ENCODE measurements at places on chromosomes 4 and X.

DNA sequence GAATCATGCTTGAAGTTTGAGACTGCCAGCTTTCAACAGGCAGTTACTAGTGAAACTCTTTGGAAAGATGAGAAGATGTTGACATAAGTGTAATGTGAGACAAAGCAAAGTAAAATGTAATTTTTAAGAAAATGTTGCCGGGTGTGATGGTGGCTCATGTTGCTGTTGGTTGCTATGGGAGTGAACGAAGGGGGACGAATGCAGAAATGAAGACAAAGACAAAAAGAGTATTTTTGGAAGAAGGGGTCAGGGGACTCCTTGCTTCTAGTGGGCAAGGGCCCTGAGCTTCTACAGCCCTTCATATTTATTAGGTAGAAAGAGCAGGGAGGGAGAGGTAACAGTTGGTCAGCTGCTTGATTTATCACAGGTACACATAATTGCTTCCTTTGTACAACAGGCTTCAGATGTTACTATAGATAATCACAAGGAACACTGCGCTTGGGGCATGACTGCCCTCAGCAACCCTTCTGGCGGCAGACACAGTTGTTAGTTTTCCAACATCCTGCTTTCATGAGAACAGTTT is 11.9 kb upstream of the UGDH start:
- no peak for DNase-seq

DNA sequence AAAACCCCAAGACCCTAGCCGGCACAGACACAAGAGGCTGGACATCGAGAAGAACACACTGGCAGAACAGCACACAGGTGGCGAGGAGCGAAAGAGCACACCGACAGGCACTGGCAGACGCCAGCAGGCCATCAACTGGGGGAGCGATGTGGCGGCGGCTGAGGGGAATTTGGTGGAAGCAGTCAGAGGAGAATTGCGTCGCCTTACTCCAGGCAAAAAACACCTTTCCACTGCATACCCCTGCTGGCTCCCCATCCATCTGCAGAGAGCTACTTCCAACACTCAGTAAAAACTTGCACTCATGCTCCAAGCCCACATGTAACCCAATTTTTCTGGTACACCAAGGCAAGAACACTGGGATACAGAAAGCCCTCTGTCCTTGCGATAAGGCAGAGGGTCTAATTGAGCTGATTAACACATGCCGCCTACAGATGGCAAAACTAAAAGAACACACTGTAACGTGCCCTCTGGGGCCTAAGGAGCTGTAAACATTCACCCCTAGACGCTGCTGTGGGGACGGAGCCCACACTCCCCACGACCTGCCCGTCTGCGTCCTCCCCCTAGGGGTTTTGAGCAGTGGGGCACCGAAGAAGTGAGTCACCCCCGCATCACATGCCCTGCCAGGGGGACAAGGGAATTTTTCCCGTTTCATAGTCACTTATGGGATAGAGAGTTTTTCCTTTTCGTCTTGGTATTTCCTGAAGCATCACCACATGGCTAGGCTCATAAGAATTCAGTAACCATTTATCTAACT is 262.3 kb downstream of the KCTD8 start:
- DNase-seq: no peak

DNA sequence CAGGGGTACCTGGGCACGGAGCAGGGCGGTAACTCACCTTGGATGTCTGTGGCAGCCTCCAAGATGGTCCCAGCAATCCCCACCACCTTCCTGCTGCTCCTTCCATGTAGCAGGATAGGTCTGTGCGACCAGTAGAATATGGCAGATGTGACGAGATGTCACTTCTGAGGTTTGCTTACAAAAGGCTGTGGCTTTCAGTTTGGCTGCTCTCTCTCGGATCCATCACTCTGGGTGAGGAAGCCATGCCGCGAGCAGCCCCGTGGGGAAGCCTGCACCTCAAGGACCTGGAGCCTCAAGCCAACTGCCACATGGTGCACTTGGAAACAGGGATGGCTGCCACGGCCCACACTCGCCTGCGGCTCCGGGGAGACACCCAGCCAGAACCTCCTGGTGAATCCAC is 37.6 kb downstream of the WFS1 start:
- no peak for DNase-seq

- DNase-seq: no peak
Measured at GRCh38 chr4:119746951-119747350, 118.3 kb upstream of the PDE5A start.

- DNase-seq: no peak
Measured at GRCh38 chr4:175309041-175309440, 390.9 kb downstream of the ADAM29 start.

GRCh38 chrX:133191739-133192039 is 26.5 kb downstream of the TFDP3 start:
- DNase-seq: no peak

DNA sequence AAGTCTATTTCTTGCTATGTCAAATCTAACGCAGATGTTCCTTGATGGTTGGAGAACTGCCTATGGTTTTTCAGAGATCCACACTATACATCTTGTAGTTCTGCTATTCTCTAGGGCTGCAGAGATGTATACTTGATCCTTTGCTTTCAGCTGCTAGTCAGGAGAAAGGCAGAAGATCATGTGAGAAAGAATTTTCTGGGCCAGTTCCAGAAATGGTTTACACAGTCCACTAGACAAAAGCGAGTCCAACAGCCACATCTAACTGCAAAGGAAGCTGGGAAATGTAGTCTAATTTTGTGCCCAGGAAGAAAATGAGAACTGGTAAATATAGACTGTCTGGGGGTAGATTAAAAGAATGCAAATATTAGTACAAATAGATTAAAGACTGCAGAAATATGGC is 394.3 kb upstream of the SLIT2 start:
- no peak for DNase-seq

- no peak for DNase-seq
Measured at GRCh38 chr4:116665716-116666115, 419.7 kb downstream of the TRAM1L1 start.

- DNase-seq: no peak
Measured at GRCh38 chrX:3787856-3788255, 74.4 kb upstream of the PRKX start.

DNA sequence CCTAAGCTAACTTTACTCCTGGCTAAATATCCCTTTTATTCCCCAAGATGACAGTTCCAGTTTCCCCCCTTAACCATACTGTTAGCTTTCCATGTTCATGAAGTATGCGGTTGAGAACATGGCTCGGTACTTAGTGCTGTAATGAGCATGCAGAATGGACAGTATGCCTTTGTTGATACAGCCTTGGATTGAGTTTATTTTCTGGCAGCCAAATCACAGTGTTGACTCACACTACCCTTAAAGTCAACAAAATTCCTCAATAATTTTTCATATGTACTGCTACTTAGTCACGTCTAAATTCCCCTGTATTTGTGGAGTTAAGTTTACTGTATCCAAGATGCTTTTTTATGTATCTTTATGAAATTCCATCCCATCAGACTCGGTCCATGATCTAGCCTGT is 1.4 kb upstream of the VEGFC start:
- no peak for DNase-seq

DNA sequence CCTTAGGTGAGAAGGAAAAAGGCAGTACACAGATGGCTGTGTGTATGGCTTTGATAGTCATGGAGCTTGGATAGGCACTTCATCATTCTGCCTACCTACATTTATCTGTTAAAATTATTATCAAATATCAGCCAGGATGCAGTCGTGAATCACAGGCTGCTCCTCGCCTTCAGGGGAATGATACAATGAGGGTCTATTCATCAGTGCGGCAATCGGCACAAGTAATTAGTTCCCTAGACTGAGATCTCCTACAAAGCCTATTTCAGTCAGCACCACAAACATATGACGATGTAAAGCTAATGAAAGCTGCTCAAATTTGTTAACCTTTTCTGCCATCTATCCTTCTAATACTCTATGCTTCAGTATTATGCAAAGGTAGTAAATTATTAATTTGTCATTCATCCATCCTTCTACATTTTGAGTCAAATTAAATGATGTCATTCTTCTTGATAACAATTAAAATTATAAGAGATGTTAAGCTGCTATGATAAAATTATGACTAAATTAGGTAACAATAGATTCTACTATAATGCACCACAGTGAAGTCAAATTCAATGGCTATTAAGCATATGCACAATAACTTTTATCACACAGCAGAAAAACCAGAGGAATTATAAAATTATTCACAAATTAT is 19.0 kb downstream of the MAB21L2 start:
- DNase-seq: no peak

GRCh38 chrX:276581-277201 is 4.5 kb upstream of the PLCXD1 start:
- no peak for DNase-seq

DNA sequence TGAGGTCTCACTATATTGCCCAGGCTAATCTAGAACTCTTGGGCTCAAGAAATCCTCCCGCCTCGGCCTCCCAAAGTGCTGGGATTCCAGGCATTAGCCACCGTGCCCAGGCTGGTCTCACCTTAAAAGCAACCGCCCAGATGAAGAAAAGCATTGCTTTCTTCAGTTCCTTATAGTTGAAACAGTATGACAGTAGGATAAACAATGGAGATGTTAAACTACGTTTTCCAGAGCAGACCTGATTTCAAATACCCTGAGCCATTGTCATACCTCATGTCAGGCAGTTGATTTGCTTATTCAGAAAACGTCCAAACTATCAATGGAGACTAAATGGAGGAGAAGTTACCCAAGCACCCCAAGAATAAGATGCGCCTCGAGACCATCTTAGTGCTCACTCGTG is 26.3 kb upstream of the TMEM131L start:
- no peak for DNase-seq

- no peak for DNase-seq
Measured at GRCh38 chr4:12966726-12967125, 517.4 kb downstream of the RAB28 start.

- DNase-seq: no peak
Measured at GRCh38 chr4:17807446-17807845, 3.1 kb downstream of the DCAF16 start.

- no peak for DNase-seq
Measured at GRCh38 chr4:37538931-37539330, 147.2 kb downstream of the RELL1 start.

DNA sequence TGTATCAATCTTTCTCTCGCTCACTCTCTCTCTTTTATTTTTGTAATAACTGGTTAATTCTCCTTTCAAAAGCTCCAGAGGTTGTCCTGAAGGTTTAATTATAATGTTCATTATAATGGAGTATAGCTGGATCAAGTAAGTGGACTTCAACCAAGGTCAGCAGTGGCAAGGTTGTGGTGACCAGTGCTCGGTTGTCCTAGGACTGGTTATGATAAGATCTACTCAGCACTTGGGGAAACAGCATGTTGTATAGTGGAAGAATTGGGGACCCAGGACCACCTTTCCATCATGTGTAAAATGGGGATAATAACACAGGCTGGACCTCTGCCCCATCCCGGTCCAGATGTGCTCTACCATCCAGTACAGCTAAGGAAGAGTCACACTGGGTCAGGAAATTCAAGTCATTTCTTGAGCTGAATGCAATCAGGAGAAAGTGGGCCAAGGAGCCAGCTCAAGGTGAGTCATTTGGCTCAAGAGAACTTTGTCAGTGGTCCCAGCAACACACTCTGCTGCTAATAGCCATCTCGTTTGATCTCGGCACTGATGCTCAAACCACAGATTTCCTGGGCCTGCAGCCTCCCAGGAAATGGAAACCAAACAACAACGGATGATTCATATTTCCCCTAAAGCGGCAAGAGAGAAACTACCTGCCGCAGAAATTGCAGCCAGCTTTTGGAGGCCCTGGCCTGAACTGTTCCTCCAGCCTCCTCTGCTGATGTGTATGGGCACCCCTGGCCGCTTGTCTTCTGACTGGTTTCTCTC is 123.6 kb upstream of the RBPJ start:
- DNase-seq: no peak

DNA sequence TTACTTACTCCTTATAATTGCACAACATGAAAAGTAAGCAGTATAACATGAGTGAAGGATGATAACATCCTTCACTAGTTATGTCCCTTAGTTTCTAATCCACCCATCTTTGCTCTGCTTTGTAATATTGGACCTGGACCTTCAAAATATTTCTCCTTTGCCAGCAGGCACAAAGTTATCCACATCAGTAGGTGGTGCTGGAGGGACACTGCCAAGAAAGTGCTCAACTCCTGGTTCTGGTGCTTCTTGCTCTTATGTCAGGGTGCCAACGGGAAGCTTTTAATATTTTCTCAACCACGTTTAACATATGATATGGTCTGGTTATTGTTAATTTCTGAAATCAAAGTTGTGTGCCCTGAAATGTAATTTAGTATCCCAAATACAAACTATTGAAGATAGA is 49.1 kb downstream of the TMEM165 start:
- no peak for DNase-seq

GRCh38 chr4:41325901-41326300 is 69.2 kb downstream of the UCHL1 start:
- no peak for DNase-seq

DNA sequence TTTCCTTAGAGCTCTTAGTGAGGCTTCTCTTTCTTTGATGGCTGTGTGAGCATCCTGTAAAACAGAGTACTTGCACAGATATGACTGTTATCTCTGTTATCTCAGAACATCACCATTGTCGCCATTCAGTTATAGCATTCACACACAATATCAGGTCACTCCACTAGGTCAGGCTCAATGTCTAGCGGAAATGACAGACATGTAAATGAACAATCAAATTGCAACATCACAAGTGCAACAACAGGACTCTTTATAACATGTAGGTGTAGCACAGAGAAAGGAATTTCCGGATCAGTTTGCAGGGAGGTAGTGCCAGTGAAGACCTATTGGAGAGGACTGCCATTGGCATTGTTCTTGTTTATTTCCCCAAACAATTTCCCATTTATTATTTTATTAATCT is 43.2 kb upstream of the IGSF1 start:
- no peak for DNase-seq

- no peak for DNase-seq
Measured at GRCh38 chr4:95694411-95694810, 145.5 kb upstream of the PDHA2 start.

DNA sequence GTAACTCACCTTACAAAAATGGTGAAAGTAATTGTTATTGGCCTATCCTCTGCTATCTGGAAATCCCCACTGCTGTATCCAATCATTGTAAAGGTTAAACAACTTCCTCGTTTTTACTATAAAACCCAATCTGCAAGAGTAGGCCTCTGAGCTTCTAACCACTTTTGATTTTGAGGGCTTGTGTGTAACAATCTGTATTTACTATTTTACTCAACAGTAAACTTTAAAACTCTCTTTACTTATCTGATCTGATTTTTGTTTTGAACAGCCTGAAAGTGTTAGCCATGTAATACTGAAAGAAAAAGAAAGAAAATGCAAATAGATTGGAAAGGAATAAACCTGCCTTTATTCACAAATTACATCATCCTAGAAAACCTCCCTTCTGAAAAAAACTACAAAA is 63.1 kb downstream of the SLC10A7 start:
- peak; percentile 44 for DNase-seq

DNA sequence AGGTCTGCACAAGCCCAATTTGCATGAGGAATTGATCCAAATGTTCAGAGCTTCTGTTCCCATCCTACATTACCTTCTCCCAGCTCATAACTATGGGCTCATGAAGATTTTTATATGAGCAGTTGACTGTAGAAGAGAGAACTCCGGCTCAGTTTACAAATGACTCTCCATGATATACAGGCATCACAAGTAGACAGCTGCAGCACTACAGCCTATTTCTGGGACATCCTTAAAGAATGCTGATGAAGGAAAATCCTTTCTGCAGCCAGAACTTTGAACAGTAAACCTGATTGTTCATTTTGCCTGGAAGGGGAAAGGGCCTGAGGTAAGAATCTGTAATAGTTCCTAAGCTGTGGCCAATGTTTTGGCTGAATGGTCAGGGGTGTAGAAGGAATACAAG is 174.1 kb upstream of the CXCL13 start:
- DNase-seq: no peak

Measured in MM.1S (cell line).